Activated naive CD8-positive, alpha-beta T cell treated with anti-CD3 and anti-CD28 coated beads, Interleukin-2, amount 50 U/mL, for 16 hours (primary cell): ENCODE measurements at places on chromosomes 7 and 10.

DNA sequence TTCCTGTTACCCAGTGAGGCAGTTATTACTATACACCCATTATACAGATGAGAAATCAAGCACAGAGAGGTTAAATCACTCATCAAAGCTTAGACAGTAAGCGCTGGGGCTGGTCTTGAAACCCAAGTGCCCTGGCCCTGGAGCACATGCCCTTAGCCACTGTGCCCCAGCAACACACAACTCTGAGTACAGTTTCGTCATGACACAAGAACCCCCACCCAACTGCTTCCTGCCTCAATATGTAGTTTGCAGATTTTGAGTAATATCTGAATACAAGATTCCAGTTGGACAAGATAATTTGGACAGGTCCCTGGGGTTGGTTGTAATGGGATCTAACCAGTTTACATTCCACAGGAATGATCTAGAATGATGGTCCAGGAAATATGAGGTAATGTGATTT, 62.8 kb downstream of the SH3PXD2A start:
- no peak for DNase-seq

DNA sequence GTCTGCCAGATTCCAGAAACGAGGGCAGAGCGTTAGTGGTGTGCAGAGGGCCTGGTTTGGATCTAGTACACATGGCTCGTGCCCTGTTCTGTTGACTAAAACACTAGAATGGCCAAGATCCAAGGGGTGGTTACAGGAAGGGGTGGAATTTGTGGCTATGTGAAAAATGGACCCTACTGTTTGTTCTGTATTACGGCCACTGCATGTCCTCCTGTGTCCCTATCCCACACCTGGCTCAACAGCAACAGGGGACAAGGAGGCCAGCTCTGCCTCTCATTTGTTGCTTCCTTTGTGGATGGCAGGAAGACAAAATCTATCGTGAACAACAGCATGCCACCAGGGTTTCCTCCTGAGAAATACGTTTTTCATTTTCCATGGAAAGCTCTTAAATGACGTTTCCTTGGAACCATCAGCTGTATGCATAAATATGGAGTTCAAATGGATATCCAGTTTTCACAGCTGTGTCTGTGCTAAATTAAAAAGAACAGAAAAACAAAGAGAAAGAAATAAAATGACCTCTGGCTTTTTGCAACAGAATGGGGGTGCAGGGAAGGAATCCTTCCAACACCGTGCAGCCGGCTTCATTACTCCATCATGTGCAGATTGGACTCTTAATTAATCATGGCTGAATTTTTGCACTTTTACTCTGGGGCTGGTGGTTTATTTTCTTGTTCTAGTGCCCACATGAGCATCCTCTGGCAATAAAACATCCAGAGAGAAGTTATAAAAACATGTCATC, 318.9 kb downstream of the CXCL12 start:
- no peak for DNase-seq

GRCh38 chr7:158479021-158479663, 108.5 kb downstream of the PTPRN2 start:
- DNase-seq: no peak

GRCh38 chr7:45268013-45268412, 110.4 kb downstream of the RAMP3 start:
- no peak for DNase-seq

GRCh38 chr7:1539181-1539881, 8.8 kb downstream of the MAFK start:
- DNase-seq: no peak

GRCh38 chr10:1464881-1465417, 272.4 kb downstream of the ADARB2 start:
- no peak for DNase-seq

DNA sequence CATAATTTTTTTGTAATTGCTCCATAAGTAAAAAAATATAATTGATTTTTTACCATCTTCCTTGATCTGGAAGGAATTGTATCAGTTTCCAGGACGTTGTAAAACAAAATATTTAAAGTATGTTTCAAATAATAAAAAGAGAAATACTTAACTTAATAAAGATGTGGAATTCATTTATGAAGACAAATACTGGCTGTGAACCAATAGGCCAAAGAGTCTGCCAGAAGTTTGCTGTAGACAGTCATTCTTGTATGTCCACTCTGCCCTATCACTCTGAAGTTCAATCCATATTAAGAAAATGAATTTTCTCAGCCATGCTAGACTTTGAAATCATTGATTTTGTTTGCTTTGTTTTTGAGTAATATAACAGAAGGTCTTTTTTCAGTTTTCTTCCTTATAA, 256.4 kb downstream of the TRIL start:
- no peak for DNase-seq

- DNase-seq: no peak
Measured at GRCh38 chr7:106367018-106367420, 82.2 kb upstream of the NAMPT start.

DNA sequence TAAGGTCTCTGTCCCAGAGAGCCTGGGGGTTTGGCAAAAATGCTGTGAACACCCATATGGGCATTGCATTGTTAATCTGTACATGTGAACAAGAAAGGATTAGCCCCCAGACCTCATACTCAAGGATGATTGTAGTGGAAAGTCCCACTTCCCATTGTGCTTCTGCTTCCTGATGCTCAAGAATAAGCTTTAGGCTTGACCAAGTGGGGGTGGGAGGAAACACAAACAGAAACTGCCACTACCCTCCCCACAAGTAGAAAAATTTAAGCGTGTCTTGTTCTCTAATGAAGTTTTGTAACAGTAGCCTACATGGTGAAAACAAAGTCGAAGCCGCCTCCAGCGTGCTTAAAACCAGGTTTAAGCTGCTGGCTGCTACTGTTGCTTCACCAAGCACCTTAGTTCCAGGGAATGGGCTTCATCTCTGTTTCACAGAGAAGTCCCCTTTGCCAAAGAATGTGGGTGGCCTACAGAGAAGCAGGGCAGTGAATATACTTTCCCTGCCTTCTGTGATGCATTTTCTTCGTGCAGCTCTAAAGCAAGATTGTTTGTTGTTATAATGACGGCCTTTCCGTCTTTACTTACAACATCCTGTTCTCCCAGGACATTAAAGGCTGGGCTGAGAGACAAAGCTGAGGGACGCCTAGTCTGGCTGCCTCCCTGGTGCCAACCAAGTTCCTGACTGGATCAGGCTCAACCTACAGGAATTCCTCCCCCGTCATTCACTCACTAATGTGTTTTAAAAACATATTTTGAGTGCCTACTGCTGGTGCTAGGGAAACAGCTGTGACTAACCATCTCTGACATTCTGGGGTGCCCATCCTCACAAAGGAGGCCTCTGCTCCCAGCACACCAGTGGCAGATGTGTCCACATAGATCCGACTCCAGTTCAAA, 32.1 kb upstream of the CCSER2 start:
- DNase-seq: no peak

DNA sequence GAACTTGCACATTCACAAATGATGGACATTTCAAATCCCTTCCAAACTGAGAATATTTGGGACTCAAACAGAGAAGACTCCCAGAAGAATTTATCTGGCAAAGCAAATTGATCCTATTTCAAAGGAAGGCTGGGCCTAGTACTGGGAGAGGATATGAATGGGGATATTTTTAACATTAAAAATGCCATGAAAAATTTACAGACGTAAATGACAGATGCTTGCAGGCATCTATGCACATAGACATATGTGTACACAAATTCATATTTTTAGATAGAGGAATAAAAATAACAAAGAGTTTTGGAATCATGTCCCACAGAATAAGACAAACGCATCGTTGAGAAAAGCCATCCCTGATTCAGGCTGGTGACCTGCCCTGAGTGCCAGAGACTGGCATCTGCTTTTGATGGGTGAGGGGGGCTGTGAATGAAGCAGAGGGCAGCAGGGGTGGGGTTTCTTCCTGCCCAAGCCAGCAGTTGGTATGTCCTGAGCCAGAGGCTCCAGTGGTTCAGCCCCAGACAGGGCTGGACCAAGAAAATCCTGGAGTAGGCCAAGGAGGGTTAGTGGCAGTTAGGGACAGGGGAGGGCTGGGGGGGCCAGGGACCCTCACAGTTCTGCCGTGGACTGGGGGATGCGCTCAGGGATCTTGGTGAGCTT, 138.5 kb downstream of the SLIT1 start:
- DNase-seq: no peak

DNA sequence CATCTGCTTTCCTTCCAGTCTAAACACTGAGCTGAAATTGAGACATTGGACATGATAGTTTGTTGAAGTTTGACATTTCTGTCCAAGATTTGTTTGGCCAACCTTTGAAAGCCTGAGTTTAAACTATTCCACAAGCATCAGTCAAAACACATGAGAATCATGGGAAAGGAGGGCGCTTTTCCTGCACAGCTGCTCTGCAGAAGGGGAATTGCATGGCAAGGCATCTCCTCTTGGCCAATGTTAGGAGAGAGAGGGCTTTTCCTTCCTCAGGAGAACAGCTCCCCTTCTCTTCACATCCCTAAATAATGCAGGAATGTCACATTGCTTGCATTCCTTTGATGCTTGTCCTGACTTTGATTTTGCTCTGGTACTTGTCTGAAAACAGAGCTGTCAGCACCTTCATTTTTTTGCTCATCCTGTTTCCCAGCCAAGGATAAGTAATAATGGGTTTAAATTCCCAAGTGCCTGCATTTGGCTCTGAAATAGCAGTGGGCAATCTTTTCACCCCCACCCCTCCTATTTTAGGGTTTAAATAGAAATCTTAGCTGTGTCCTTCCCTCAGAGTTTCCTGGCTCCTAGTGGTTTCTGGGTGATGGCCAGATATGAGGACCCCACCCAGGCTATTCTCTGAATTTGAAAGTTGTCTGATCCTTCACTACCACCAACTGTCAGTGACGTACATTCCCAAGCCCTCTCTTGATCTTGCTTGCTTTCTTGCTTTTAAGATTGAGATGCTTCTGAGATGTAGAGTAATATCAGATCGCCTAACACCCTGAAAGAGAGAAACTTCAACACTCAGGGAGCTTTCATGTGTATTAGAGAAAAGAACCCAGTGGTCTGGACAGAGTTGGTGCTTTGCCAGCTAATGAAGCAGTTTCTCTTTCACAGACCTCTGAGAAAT, 75.2 kb upstream of the NPVF start:
- DNase-seq: no peak

GRCh38 chr7:66832531-66833351, 88.3 kb upstream of the TMEM248 start:
- DNase-seq: no peak

GRCh38 chr7:110507832-110508231, 583.1 kb upstream of the LRRN3 start:
- no peak for DNase-seq

DNA sequence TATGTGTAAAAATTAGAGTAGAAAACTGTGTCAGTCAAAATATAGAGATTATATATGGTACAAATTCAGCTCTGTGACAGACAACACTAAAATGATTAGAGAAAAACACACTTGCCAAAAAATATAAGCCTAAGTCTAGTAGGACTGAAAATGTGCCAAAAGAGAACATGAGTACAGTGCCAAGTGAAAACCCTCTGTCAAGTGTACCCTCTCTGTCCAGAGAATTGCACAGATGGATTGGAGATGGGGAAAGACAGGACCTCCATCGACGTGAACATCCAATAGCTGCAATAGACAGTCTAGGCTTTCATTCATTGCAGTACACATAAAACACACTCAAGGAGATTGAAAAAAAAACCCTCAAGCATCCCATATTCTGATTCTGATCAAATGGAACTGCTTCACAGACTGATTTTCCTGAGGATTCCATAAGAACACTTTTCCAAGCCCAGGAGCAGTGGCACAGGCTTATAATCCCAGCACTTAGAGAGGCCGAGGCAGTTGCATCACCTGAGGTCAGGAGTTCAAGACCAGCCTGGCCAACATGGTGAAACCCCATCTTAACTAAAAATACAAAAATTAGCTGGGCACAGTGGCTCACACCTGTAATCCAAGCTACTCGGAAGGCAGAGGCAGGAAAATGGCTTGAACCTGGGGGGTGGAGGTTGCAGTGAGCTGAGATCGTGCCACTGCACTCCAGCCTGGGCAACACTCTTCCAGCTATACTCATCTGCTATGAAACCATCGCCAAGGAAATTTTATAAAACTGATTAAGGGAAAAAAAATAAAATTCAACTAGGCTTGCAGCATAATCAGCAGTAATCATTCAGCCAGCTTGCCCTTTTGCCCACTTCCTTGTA, 110.0 kb upstream of the TRIM24 start:
- no peak for DNase-seq

DNA sequence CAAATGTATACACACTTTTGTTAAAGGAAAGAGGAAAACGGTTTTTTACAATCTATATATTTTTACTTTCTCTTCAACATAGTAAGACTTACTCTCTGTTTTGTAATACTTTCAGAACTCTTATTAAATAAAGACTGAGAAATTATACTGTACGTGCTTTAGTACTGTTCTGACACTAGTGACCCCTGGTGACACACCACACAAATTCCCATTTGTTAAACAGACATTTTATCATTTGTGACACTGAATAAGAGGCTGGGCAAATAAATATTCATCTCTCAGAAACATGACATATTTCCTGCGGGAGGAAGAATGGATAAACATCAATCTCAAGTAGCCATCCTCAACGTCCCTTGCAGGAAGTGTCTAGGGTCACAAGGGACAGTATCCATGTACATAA, 68.9 kb upstream of the ZNF33B start:
- DNase-seq: no peak

DNA sequence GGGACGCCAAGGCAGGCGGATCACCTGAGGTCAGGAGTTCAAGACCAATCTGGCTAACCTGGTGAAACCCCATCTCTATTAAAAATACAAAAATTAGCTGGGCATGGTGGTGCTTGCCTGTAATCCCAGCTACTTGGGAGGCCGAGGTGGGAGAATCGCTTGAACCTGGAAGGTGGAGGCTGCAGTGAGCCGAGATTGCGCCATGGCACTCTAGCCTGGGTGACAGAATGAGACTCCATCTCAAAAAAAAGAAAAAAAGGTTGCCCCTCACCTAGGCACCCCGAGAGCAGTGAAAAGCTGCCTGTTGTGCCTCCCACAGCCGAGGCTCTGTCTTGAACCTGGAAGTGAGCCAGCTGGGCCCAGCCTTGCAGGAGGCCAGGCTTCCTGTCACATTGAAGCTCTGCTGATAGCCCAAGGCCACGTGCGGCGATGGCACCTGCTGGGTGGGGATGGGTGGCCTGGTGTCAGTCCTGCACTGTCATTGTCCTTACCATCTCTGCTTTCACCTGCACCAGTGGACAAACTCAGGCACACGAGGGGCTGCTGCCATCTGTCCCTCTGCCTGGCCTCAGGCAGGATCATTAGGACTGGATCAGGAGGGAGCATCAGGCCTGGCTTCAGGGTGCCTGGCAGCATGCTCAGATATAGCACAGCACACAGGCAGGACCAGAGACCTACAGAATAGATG, 37.8 kb downstream of the DNAJB12 start:
- DNase-seq: no peak

DNA sequence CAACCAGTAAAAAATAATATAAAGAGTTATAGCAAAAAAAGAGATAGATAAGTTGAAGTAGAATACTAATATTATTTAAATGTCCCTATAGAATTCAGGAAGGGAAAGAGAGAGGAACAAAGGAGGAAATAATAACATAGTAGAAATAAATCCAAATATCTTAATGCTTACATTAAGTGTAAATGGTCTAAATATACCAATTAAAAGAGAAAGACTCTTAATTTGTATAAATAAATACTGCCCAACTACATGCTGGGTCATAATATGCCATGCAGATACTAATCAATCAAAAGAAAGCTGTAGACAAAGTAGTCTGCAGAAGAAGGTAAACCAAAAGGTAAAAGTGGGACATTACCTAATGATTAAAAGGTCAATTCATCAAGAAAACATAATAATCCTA, 43.3 kb upstream of the VIPR2 start:
- DNase-seq: no peak

GRCh38 chr10:130558746-130559546, 422.8 kb downstream of the GLRX3 start:
- DNase-seq: no peak
